ENCODE measurements at places on chromosomes 11 and 22.
A peak's percentile ranks its signal among the peaks of the same experiment; 100 is the strongest.

- DNase-seq = peak; percentile 87
Observed at GRCh38 chr11:64743591-64744543, at the start of gene RASGRP2. TSS of gene RASGRP2 (minus strand) at chr11:64744142. CDS start at chr11:64742866, 1,276 bp downstream.

DNA sequence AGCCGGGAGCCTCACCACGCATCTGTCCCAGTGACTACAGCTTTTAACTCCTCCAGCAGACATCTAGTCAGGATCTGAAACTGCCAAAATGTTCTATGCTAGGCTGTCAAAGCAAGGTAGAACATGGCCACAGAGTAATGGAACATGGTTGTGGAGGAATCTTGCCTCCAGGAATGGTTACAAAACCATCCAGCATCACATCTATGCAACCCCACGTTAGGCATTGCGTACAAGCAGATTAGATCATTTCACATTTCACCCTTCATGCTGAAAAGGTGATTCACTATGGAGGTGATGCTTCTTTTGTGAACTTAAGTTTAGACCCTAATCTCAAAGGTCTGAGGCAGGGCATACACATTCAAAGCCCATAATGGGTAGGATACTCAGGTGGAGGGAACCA, 103.0 kb downstream of the PARVA start:
- no peak for DNase-seq

DNA sequence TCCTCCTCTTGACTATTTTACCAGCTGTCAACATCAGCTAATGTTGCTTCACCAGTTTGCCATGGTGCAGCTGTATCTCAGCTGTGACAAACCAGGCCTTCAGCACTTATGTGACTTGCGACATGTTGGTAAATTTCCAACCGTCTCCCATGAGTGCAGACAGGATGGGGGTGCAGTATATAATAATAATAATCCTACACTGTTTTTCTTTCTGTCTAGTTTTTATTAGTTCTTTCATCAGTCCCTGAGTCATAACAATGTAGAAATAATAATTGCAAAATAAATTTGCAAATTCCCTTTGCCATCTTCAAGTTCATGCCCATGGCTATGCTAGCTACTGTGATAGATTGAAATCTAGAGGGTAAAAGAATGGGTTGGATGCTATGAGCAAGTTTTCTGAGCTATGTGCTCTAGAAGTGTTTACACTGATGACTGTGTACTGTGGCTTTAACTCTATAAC, 4.9 kb downstream of the MMP13 start:
- no peak for DNase-seq

- DNase-seq = peak; percentile 85
Observed at GRCh38 chr22:37229805-37230672, 14.0 kb downstream of the RAC2 start.

DNA sequence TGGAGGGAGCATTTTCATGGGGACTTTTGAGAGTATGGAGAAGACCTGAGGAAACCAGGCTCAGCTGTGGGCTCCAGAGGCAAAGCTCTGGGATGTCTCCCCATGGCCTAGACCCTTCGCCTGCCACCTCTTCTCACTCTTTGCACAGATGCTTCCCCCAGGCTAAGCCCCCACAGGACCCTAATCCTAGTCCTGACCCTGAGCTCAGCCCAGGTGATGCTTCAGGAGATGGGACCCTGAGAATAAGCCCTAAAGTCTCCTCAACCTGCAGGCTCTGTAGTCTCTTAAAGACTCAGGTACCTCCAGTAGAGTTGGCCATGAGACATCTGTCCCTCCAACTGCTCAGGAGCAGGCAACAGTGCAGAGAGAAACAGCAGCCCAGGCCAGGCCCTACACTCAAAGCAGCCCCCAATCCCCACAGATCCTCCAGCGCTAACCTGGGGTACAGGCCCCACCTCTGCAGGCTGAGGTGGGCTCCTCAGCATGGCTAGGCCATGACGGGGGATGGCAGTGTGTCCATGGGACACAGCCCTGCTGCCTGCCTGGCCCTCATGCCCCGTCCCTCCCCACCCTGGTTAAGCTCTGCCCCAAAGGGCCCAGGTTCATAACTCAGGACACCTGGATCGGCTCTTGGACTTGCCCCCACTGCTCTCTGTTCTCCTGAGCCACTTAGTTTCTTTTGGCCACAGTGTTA, 39.4 kb downstream of the GGTLC2 start:
- DNase-seq = no peak

- DNase-seq = no peak
Observed at GRCh38 chr22:42368379-42369249, 63.6 kb downstream of the NFAM1 start.

- no peak for DNase-seq
Observed at GRCh38 chr11:117045956-117046355, 52.3 kb downstream of the SIK3 start.

DNA sequence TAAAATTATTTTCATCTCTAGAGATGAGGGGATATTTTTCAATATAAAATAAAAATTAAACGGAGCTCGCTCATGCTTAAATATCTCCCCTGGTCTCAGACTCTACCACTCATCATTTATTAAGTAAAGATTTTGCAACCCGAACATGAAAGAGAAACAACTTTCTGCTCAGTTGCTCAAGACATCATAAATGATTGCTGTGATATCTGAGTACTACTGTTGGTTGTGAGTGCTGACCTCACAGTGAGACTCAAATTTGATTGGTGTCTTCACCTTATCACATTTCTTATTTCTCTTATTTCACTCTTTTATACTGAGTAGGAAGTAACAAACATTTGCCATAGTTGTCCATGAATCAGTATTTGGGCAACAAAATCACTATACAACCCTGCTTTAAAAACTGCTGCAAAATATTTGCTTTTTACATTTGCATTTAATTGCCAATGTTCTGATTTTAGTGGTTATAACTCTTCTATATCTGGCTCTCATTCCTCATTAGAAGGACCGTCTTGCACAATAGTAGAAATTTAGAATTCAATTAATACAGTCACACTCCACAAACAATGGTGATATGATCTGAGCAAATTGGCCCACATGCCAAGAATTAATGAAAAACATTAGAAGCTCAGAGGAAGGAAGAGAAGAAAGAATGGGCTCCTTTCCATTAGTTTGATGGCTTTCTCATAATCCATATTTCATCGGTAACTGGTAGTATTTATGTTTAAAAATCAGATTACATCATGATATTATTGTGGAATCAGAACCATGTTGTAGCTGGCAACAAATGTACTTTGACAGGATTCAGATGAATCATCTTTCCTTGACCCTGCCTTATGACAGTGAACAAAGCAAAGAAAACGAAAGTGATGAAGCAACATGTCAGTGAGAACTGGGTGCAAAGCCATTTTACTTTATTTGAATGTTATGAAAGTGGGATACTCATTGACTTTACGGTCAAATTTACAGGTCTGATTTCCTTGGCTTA, 973.6 kb upstream of the TENM4 start:
- no peak for DNase-seq

DNA sequence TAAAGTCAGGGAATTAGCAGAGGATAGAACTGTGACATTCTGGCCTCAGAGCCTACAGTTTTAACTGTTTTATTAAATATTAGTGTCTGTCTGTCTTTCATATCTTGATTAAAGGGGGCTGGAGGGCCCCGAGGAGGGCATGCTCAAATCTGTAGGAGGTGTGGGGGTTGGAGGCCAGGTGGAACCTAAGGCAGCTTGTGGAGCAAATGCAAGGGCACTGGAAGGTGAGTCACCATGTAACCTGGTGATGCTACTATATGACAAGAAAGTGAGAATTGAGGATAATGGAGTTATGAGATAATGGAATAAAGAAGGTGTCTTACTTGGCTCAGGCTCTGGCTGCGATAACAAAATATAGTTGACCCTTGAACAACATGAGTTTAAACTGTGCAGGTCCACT, 27.3 kb upstream of the TMEM86A start:
- DNase-seq = no peak

- no peak for DNase-seq
Observed at GRCh38 chr22:36868546-36869181, 7.9 kb downstream of the NCF4 start.

- peak; percentile 97 for DNase-seq
Observed at GRCh38 chr22:21657360-21658032, 8.3 kb upstream of the PPIL2 start.

- no peak for DNase-seq
Observed at GRCh38 chr11:47052165-47052564, 115.6 kb downstream of the CSTPP1 start.

GRCh38 chr11:71998649-71999310, at the start of gene IL18BP:
TSS of gene IL18BP (plus strand) at chr11:71998909. CDS start at chr11:71999985, 1,076 bp downstream.
- peak; percentile 69 for DNase-seq

DNA sequence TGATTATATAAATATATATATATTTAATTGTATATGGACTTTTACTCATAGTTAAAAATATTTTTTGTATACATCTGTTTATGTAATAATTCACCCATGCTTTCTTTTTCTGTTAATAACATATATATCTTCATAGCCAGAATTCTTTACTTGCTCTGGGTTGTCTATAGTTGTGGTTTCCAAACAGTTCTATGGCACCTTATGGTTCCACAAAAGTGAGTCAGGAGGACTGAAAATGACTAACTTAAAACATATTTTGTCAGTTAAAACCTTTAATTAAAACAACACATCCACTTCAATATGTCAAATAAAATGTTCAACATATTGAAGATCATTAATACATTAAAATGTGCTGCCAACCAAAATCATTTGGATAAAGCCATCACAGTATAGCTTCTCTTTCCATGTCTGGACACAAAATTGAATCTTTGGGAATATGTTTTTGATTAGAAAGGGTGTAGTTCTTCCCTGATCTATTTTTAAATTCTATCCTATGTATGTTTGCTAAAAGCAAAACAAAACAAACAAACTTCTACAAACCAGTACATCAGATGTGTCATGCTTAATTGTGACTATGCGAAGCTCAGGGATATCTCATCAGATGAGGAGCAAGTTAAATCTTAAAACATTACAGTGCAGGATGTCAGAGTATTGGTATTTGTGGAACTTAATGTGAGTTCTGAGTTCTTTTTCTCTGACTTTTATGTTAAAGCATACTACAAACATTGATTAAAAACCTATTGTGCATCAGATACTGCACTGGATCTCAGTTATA, 1488.4 kb upstream of the TENM4 start:
- DNase-seq = no peak

DNA sequence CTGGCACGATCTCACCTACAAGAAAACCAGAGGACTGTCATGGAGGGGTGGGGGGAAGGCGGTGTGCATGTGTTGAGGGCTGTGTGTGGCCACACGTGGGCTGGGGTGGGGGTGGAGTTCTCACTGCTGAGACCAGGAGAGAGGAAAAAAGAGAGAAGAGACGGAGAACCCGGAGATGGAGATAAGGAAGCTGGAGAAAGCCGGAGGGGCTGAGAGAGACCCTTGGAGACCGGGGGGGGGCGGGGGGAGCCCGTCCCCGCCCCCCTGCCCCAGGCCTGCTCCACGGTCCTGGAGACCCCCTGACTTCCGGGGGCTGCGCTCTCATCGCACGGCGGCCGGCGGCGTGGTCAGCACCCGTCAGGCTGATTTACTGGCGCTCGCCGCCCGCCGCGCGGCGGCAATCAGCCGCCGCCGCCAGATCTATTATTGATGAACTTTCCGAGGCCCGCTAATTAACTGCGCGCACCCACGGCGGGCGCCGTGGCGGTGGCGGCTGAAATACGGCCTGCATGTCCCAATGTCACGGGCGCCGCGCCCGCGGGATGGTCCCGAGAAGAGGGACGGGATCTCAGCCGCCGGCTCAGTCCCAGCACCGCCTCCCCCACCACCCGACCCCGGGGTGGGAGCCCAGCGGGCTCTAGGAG, 187.4 kb downstream of the MN1 start:
- no peak for DNase-seq

DNA sequence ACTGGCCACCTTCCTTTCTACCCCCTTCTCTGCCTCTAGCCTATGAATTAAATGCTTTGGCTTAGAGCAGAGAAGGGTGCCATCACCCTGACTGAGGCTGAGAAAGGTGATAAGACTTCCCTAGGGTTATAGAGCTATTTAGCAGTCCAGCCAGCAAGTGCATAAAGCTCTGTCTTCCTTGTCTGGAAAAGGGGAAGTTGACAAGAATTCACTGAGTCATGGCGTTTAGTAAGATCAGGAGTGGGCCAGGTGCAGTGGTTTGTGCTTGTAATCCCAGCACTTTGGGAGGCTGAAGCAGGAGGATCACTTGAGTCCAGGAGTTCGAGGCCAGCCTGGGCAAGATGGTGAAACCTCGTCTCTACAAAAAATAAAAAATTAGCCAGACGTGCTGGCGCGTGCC, 63.1 kb downstream of the LHFPL7 start:
- no peak for DNase-seq

DNA sequence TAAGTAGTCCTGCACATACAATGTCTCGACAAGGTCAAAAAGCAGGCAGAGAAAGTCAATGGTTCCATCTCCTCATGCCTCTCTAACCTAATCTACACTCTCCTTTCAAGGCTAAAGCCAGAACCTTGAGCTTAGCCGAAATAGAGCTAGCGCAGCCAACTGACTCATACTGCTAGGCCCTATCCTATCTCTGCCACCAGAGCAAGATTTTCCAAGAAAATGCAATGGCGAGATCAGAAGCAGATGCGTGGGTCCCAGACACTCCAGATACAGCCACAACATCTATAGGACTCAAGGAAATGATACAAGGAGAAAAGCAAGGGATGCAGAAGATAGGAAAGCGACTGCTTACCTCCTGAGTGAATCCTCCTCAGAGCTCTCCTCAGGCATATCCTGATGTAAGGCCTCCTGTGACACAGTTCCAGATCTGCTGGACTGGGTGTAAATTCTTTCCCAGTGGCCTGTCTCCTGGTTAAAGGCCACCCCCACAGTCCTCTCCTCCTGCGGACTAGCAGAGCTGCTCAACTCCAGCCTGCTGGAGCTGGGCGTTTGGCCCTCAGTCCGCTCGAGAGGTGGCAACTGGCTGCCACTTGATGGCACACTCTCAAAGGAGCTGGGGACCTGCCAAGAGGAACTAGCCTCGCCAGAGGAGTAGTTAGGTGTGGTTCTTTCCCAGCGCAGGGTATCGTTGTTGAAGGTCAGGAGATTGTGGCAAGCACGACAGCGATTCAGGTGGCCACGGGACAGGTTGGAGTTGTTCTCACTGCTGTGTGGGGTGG, 52.0 kb downstream of the AMBRA1 start:
- no peak for DNase-seq
